ENCODE measurements at places on chromosomes 2 and 18.
A peak's percentile ranks its signal among the peaks of the same experiment; 100 is the strongest.

- H3K4me3 ChIP-seq: no peak overlapping the region
- peak overlapping the region; percentile 67 for H3K27ac ChIP-seq
- peaks cover 30% of the 10 kb centered on the region for H3K36me3 ChIP-seq
- no peaks in the 10 kb centered on the region for H3K27me3 ChIP-seq
These were observed 24.8 kb downstream of the WDR75 start for GRCh38 chr2:189466046-189466445.

- H3K36me3 ChIP-seq: peaks cover 5% of the 10 kb centered on the region
- no peak overlapping the region for H3K4me3 ChIP-seq
- no peak for DNase-seq
- no peaks in the 10 kb centered on the region for H3K27me3 ChIP-seq
- no peaks in the 10 kb centered on the region for H3K4me1 ChIP-seq
- H3K27ac ChIP-seq: no peak overlapping the region
These were observed 47.9 kb upstream of the FAM171B start for GRCh38 chr2:186645999-186646398.

GRCh38 chr2:11254100-11254536 lies 90.3 kb downstream of the ROCK2 start:
- no peak for DNase-seq
- H3K27ac ChIP-seq: no peak overlapping the region
- H3K27me3 ChIP-seq: no peaks in the 10 kb centered on the region
- no peak overlapping the region for H3K4me3 ChIP-seq
- H3K4me1 ChIP-seq: peaks cover 13% of the 10 kb centered on the region

DNA sequence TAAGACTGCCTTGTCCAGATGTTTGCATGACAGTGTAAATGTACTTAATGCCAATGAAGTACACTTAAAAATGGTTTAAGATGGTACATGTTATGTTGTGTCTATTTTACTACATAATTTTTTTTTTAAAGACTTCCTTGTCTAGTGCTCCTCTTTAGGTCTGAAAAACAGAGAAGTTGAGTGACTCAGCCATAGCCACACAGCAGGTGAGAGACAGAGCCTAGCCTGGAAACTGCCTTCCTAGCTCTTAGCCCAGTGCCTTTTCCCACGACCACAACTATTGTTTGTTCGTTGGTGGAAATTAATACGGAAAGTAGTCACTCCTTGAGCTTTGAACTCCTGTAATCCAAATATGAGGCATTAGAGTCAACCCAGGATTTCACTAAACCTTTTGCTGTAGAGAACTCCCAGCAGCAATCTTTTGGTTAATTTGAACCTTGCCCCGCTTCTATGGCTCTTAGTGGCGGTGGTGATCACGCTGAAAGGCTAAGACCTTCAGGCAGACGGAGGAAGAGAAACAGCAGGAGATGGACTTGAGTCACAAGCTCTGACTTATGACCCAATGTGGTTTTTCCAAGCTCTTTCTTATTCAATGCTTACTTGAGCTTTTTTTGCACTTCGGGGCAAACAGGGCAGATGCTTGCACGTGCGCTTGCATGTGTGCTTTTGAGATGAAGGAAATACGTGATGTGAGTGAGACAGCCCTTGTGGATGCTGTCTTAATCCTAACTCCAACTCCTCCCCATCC lies 21.2 kb downstream of the TRIB2 start:
- H3K4me1 ChIP-seq: peaks cover 11% of the 10 kb centered on the region
- no peaks in the 10 kb centered on the region for H3K27me3 ChIP-seq
- no peak overlapping the region for H3K27ac ChIP-seq
- no peak for DNase-seq
- H3K4me3 ChIP-seq: no peak overlapping the region
- peaks cover 35% of the 10 kb centered on the region for H3K36me3 ChIP-seq

DNA sequence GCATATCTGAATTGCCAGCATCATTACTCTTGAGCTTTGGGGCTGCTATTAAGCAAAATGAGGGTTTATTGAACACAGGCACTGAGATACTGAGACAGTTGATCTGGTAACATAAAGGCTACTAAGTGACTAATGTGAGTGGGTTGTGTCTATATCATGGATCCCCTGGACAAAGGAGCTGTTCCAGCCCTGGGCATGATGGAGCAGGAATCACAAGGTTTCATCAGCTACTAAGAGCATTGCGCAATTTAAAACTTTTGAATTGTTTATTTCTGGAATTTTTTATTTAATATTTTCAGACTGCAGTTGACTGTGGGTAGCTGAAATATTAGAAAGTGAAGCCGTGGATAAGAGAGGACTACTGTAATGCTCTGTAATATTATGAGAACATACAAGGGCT lies 73.5 kb downstream of the MGAT5 start:
- H3K4me1 ChIP-seq: peaks cover 46% of the 10 kb centered on the region
- DNase-seq: no peak
- peaks cover 40% of the 10 kb centered on the region for H3K36me3 ChIP-seq
- H3K27ac ChIP-seq: peak overlapping the region; percentile 89

DNA sequence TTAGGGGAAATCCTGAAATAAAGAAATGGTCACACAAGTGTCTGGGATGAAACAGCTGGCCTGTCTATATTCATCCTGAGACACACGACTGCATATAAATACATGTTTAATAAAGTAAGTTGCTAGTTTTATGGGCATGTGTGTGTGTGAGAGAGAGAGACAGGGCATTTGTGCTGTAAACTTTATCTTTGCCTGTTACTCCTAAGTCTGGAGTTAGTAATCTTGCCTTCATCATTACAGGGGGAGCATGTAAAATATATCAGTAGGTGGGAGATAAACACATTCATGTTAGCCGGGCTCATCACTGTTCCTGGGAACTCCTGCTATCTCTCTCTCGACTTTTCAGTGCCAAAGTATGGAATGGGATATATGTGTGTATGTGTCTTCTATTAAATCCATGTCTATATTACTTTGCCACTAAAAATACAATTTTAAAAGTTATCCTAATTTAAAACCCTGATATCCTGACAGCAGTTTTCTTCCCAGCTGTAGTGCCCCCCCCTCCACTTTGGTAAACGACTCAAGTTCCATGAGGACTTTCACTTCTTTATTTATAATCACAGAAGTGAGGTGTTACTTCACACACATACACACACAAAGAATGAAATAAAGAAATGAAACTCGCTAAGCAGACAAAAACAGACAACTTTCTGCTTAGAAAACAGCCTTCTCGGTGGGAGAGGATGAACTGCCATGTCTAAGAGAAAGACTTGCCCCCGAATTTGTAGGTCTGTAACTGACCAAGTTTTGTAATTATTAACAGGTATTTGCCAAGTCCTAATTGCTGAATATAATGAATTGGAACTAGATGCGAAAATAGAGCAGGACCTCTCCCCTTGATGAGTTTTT lies 947 bp downstream of the ZEB2 start:
- peaks cover 2% of the 10 kb centered on the region for H3K27me3 ChIP-seq
- no peak overlapping the region for H3K4me3 ChIP-seq
- no peak for DNase-seq
- H3K36me3 ChIP-seq: peaks cover 6% of the 10 kb centered on the region
- H3K27ac ChIP-seq: no peak overlapping the region
- H3K4me1 ChIP-seq: peaks cover 34% of the 10 kb centered on the region

DNA sequence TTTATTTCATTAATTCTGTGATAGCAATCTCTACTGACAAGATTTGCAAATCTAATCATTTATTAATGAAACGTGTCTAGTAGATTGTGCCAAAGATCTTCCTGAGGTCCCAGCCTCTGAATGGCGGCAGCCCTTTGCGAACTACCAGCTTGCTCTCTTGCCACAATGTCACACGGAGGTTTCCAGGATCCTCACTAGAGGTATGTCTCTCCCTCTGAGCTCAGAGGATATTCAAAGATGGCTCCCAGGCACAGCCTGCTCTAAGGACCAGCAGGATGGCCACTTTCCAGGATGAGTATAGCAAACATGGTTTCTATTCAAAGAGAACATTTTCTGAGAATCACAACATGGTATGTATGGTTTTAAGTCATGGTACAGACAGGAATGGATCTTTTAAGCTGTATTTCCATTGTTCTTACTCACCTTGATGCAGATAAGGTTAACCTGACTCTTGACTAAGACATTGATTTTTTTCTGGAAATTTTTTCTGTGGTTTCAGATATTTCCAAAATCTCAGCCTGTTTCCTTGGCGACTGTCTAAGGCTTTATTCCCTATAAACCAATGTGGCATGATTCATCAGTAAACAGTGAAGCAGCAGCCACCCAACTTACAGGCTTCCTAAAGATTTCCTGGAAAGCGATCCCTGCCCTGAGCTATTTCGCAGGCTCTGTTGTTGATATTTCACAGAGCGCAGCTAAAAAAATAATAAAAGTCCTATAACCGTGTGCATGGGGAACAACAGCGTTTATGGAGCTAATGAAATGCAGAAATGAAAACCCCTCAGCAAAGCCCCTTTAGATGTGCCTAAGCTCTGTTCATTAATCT lies 54.1 kb upstream of the KLF7 start:
- no peak for DNase-seq
- peaks cover 2% of the 10 kb centered on the region for H3K27me3 ChIP-seq
- peaks cover 2% of the 10 kb centered on the region for H3K4me1 ChIP-seq
- no peaks in the 10 kb centered on the region for H3K36me3 ChIP-seq

DNA sequence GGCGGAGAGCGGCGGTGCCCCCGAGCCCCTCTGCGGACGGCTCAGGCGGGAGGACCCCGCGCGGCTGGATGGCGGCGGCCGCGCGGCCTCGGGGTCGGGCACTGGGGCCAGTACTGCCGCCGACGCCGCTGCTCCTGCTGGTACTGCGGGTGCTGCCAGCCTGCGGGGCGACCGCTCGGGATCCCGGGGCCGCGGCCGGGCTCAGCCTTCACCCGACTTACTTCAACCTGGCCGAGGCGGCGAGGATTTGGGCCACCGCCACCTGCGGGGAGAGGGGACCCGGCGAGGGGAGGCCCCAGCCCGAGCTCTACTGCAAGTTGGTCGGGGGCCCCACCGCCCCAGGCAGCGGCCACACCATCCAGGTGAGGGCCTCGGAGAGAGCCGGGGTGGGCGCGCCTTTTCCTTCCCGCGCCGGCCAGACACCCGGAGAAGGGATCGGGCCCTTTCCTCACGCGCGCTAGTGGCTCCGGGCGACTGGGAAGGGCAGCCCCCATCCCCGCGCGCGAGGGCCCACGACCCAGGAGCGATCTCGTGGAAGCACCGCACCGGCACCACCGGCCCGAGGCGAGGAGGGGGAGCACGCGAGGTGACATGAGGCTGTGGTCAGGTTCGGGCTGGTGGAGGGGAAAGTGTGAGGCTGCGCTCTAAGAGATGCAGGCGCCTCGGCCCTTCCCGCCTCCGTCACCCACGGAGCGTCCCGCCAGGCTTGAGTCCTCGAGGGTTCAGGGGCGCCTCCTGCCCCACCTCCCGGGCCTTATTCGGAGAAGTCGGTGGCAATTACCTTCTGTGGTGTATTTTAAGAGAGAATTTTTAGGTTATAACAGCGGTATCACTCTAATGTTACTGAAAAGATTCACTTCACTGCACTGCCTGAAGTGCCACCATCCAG lies 607 bp downstream of the LAMA3 start:
- H3K4me3 ChIP-seq: peak overlapping the region; percentile 14
- no peak overlapping the region for H3K27ac ChIP-seq
- peaks cover 10% of the 10 kb centered on the region for H3K27me3 ChIP-seq
- no peak for DNase-seq
- no peaks in the 10 kb centered on the region for H3K36me3 ChIP-seq
